ENCODE measurements at places on chromosomes 5 and 9. TPM values are rescaled to one million over a fixed set of nuclear protein-coding genes. Genes with fewer than 3 reads are reported as not detected.

DNA sequence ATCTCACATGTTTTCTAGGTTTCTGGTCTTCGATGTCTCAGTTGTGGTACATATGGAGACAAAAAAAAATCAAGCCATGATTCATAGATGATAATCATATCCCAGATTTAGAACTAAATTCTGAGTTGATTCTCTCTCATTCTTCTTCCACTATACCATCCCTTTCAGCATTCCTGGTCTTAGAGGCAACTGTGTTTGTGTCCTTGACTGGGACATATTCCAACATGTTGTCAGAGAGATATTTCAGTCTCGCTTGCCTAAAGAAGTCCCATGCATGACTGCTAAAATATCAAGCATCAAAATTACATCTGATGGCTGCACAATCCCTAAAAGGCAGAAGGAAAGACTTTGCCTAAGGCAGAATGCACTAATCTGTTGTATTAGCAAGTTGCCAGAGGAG, 236.6 kb downstream of the PSAT1 start:
- DNase-seq: no peak

DNA sequence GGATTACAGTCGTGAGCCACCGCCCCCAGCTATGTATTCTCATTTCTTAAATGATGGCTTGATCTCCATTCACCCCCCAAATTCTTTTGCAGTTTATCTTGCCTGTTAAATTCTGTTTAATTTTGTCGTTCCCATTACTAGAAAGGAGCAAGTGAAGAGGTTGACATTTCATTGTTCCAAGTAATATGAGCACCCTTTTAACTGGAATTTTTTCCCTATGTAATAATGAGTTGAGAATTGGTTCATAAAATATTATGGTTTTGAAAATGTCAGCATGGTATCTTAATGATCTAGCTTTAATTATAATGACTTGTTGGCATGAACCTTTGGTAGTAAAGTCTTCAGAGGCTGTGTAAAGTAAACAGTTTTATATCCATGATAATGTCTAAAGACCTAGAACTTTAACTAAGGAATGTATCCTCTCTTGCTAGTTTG, 37.4 kb downstream of the F2RL2 start:
- no peak for DNase-seq

DNA sequence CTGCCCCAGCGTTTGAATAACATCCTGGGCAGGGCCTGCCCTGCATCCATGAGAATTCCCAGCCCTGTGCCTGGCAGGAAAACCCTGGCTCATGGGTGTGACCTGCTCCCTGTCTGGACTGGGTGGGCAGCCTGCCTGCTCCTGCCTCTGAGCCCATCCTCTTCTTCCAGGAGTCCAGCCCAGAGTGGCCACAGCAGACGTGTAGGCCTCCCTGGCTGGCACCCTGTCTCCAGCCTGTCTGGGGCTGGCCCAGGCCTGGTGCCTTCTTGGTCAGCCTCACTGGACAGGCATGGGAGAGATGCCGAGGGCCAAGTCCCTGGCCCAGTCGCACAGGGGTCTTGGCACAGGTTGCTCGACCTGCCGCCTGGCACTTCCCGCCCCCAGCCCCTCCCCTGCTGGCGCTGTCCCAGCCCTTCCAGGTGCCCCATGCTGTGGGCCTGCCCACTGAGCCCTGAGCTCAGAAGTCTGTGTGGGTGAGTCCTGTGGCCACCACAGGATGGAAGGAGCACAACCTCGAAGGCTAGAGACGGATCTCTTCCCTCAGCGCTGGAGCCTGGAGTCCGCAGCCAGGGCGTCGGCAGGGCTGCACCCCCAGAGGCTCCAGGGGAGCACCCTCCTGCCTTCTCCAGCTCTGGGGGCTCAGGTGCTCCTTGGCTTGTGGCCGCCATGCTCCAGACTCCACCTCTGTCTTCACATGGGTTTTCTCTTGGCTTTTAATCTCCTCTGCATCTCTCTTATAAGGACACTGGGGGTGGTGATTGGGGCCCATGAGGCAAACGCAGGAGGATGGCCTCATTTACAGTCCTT, 11.8 kb upstream of the COL5A1 start:
- DNase-seq: no peak

DNA sequence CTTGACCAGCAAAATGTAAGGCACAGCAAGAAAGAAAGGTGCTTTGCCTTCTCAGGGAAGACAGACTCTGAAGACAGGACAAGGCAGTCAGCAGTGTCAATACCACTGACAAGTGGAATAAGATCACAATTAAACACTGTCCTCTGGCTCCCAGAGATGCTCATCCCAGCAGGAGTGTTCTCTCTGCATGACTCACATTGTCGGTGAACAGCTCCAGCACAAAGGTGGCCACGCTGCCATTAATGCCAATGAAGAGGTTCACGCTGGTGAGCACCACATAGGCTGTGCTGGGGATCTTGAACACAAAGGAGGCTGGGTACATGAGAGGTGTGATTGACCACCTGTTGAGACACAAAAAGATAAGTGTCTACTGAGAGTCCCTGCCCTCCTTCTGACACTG, 31.9 kb downstream of the NIPSNAP3B start:
- no peak for DNase-seq

GARIN3 gene
- polyA plus RNA-seq: not detected

All from left renal cortex interstitium (tissue), 4 donors.